ENCODE measurements at places on chromosomes 2 and 18.

DNA sequence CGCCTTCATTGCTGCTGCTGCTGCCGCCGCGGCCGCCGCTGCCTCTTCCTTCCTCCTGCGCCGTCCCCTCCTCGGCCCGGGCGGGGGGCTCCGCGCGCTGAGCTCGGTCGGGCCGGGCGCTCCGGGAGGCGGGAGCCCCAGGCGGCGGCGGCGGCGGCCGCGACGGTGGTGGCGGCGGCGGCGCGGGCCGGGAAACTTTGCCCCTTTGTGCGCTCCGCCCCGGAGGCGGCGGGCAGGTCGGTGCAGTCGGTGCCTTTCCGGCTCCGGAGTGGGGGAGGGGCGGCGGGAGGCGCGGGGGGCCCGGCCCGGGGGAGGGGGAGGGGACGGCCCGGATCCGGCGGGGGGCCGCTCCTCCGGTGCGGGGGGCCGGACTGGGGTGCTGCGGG is 205 bp downstream of the TET3 start:
- DNase-seq, result no peak

DNA sequence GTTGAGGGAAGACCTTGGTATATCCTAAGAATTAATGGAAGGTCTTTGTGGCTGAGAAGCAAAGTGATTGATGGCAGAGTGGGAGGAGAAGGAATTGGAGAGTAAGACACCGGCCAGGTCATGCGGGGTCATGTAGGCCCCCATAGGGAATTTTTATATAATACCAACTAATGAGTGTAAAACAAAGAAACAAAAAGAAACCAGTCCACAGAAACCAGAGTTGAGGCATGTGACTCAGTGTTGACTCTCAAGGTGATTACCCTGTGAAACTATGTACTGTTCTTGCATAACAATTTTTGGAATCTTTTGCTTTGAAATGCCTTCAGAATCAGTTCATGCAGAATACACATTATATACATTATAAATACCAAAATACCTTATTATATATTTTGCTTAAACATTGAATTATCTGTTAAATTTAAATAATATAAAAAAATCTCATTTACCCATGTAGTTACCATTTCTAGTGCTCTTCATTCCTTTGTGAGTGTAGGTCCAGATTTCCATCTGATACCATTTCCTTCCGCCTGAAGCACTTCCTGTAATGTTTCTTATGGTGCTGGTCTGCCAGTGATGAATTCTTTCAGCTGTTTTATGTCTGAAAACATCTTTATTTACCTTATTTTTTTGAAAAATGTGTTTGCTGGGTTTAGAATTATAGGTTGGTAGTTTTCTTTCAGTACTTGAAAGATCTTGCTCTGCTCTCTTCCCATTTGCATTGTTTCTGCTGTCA is 8.6 kb downstream of the CLIP4 start:
- DNase-seq, result no peak

DNA sequence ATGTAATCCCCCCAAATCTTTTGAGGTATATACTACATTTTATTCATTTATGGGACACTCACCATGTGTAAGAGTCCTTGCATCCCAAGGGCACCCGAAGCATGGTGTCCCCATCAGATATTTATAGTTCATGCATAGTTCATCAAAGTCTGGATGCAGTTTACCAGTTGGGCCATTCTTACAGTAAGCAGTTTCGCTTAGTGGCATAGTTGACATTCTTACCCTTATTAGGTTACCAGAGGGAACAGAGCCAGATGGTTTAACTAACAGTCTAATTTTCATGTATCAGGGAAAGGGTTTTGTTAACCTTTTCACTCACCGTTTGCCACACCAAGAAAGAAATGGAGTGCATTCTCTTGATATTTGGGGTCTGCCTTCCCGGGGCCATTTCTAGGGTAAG is 7.1 kb downstream of the ZNF407 start:
- no peak for DNase-seq

DNA sequence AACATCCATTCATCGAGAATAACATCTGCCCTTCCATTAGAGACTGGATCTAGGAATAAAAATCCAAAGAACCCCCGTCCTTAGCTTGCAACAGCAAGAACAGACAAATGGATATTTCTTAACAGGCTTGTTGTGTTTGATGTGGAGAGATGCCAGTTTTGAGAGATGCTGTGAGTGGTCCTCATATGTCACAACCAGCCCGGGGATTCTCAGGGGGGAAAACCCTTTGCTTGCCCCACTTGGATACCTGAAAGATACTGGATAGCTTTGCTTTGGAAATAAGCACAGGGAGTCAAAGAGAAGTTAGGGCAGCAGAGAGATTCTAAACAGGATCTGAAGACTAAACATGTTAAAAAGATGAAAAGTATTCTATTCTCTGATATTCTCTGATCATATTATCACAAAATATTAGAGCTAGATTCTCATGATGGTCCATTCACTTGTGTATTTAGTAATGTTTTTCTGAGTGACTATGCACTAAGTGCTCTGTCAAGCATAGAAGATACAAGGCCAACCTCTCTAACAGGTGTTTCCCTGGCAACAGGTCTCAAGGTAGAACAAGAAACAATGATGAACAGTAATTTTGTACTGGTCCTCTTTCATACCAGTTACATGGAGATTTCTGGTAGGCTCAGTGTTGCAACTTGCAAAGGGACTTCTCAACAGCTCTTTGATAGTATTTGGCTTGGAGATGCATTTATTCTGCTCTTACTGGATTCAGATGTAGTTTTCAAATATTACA is 348.2 kb downstream of the MYCN start:
- DNase-seq, result no peak

- DNase-seq, result no peak
Observed at GRCh38 chr18:12445554-12445953, 37.8 kb downstream of the PRELID3A start.

GRCh38 chr2:42960842-42961180 is 168.4 kb upstream of the HAAO start:
- DNase-seq, result no peak

GRCh38 chr2:157932480-157933159 is 56.5 kb upstream of the ACVR1 start:
- no peak for DNase-seq

- no peak for DNase-seq
Observed at GRCh38 chr2:143258126-143258892, 129.1 kb downstream of the ARHGAP15 start.

DNA sequence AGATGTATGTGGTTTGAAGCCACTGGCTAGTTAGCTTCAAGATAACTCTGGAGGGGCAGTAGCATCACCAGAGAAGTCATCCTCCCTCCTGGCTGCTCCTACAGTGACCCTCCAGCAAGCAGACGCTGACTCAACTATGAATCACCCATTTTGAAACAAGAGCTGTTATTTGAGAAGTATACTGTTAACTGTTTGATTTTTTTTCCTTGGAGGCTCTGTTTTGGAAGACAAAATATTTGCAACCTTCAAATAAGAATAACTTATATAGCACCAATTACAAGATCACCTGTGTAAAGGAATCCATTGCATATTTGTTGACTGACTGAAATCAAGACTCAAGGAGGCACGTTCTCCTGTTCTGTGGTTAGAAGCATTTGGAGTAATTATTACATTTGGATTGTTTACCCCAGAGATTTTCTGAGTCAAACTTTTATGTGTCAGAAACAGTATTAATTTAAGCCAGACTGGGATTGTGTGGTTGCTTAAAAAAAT is 313.8 kb downstream of the MTX2 start:
- DNase-seq, result no peak

DNA sequence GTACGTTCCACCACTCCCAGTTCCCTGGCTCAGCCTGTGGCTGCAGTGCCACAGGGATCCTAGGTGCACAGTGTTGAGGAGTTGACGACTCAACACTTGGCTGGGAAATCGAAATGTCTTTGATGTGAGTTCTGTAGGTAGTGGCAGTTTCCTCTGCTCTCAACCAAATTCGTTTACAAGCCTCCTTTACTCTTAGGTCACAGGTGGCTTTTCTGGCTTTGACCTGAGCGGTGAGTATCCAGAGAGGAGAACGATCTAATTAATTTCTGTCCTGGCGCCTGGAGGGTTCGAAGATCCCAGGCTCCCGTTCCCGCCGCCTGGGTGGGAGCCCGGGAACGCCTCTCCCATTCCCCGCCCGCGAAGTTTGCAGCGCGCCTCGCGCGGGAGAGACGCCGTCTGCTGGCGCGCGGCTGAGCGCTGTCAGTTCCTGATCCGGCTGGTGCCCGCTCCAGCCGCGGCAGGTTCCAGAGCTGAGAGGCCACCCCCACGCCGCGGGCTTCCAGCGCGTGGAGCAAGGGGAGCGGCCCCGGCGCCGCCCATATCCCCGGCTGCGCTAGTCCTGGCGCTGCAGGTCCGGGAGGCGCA is at the start of gene LAMA3:
LAMA3 (plus strand) TSS at position 423 of the 585 bp plus-strand sequence. CDS start 231 bp downstream, outside the sequence.
- no peak for DNase-seq
